Femur (tissue), 1 donor: ENCODE measurements at places on chromosomes 13 and 19.

- DNase-seq: no peak
Observed at GRCh38 chr19:56218961-56219360, 16.9 kb downstream of the ZSCAN5C start.

- no peak for DNase-seq
Observed at GRCh38 chr19:31715249-31715945, 366.2 kb upstream of the TSHZ3 start.

- DNase-seq: no peak
Observed at GRCh38 chr19:8085598-8086408, 33.2 kb downstream of the CCL25 start.

DNA sequence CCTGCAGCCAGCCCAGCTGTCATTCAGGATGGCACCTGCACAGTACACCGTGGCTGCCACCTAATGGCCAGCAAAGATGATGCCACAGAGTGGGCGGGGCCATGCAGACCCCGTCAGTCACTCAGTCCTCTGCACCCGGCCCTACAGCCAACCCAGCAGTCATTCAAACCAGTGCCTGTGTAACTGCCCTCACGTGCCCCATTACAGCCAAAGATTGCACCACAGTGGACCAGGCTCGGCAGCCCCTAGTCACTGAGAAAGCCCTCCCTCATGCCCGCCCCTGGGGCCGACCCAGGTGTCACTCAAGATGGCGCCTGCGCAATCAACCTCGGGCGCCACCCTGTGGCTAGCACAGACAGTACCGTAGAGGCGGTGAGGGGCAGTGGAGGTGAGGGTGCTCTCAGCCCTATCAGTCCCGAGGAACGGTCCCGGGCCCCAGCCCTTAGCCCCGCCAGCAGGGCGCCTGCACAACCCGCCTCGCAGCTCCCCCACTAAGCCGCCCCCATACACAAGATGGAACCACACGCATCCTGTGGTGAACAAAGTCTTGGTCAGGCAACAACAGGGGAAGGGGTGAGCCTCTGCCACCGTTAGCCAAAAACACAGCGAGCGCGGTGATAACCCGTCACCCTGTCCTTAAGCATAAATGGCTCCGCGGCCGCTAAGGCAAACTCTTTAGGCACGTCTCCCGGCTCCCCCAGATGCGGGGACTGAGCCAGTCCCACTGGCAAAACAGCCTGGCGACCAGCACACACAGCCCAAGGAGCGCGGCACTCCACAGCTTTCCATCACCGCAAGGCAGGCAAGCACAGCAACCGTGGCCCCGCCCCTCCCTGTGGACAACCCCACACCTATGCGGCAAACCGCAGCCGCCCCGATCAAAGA, 2.3 kb downstream of the PEG3 start:
- peak; percentile 86 for DNase-seq

GRCh38 chr13:32045982-32046785, 14.6 kb downstream of the FRY start:
- DNase-seq: no peak

GRCh38 chr19:3538965-3539755, at the start of gene TEKTIP1:
TEKTIP1 (plus strand) TSS chr19:3539174; CDS start chr19:3539178, 4 bp downstream.
- peak; percentile 60 for DNase-seq
